ENCODE measurements at places on chromosomes 13 and 19. TPM values are rescaled to one million over a fixed set of nuclear protein-coding genes. Genes with fewer than 3 reads are reported as not detected.

- DNase-seq = no peak
These were observed 238.1 kb upstream of the SERP2 start for GRCh38 chr13:44135566-44135965.

- no peak for DNase-seq
These were observed 276.0 kb downstream of the FOXO1 start for GRCh38 chr13:40390401-40390916.

DNA sequence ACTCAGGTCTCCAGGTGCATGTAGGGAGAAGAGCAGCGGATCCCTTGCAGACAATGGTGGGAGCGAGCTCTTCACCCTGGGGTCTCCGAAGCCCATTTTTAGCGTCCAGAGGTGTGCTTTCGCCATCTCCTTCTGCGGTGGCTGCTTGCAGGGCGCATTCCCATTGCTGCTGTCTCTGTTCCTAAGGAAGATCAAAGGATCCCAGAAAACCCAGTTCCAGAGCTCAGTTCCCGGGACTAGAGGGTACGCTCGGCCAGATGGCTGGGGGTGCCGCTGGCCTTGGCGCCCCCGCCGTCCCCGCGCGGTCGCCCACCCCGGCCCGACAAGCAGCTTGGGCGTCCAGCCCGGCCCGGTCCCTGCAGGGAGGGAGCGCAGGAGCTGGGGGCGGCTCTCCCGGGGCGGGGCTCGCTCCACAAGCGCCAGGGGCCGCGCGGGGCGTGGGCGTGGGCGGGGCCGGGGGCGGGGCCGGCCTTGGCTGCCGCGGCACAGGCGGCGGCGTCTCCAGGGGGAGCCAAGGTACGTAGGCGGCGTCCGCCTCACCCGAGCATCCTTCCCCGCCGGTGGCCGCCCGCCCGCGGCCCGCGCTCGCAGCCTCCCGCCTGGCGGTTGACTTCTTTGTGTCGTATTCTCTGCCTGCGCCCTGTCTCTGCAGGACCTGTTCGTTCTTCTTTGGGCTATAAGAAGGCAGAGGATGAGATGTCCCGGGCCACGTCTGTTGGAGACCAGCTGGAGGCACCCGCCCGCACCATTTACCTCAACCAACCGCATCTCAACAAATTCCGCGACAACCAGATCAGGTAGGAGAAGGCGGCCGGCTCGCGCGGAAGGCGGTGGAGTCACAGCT is 96.8 kb downstream of the ATP8A2 start:
- DNase-seq = no peak

DNA sequence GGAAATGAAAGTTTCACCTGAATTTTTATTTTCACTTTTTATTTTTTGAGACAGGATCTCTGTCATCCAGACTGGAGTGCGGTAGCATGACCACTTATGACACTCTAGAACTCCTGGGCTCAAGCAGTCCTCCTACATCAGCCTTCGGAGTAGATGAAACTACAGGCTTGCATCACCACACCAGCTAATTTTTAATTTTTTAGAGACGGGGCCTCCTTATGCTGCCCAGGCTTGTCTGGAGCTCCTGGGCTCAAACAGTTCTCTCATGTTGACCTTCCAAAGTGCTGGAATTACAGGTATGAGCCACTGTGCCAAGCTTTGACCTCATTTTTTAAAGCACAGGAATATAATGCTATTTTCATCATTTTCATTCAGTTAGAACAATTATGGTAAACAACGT is 297.0 kb upstream of the KLHL1 start:
- no peak for DNase-seq

DNA sequence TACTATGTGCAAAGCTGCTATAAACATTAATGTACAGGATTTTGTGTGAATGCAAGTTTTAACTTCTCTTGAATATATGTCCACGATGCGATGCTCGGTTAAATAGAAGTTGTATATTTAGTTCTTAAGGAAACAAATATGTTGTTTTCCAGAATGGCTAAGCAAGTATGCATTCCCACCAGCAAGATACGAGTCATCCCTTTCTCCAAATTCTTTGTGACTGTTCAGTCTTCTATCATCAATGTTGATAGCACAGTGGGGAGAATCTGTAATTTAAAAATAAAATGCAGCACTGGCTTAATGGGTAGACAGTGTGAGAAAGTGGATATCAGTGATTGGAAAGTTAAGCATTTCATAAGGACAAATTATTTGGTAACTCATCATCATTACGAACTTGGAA is 1340.8 kb downstream of the PCDH9 start:
- no peak for DNase-seq

DNA sequence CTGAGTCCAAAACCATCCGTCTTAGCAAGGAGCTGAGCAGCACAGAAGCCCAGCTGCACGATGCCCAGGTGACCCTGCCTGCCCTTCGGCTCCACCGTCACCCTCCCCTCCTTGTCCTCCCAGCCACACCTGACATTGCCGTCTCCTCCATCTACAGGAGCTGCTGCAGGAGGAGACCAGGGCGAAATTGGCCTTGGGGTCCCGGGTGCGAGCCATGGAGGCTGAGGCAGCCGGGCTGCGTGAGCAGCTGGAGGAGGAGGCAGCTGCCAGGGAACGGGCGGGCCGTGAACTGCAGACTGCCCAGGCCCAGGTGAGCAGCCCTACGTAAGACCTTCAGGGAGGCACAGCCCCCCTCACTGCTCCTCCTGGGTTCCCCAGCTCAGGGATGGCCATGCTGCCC is 49.1 kb downstream of the KCNC3 start:
- no peak for DNase-seq

- DNase-seq = no peak
These were observed 1.6 kb downstream of the DACT3 start for GRCh38 chr19:46659151-46660007.

The KLK14 gene
- total RNA-seq = not detected

The PTPRH gene
- 233 TPM for total RNA-seq

The GRK1 gene
- 1.7 TPM for total RNA-seq
